ENCODE measurements at places on chromosomes 11 and 22. TPM values are rescaled to one million over a fixed set of nuclear protein-coding genes. Genes with fewer than 3 reads are reported as not detected.

GRCh38 chr11:130827451-130828377, 88.6 kb downstream of the SNX19 start:
- no peak for DNase-seq

DNA sequence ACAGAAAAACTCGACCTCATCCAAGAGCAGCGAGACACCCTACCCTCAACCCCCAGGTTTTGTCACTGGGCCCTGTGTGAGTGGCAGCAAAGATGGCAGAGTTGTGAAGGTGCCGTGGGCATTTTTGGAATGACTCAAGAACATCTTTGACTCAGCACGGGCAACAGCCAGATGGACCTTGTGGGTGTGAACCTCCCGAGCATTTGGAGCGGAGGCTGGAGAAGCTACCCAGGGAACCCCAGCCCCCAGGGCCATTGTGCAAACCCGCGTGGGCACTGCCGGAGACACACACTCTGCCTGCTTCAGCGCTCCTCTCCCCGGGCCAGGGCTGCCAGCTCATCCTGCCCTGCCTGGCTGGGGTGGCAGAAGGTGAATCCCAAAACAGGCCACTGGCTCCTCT, 66.1 kb downstream of the PANX1 start:
- no peak for DNase-seq

Gene FGF4
- total RNA-seq = not detected

GRCh38 chr11:17479284-17480214, 2.9 kb upstream of the ABCC8 start:
- DNase-seq = peak; percentile 75

- no peak for DNase-seq
Observed at GRCh38 chr22:32827049-32827602, 25.6 kb downstream of the TIMP3 start.

Gene DNAJB13
- total RNA-seq = 0.27 TPM

Gene DGCR8
- 45.4 TPM for total RNA-seq

- DNase-seq = no peak
Observed at GRCh38 chr11:57275582-57275981, 38.5 kb upstream of the APLNR start.

GRCh38 chr11:104738208-104738607, 160.1 kb downstream of the CASP12 start:
- no peak for DNase-seq

Gene PIK3IP1
- total RNA-seq = 11.2 TPM
